Psoas muscle (tissue), 8 donors: ENCODE measurements at places on chromosomes 2 and 18. TPM values are rescaled to one million over a fixed set of nuclear protein-coding genes. Genes with fewer than 3 reads are reported as not detected.

GALNT3 gene
- 0.19 TPM for polyA plus RNA-seq

RESP18 gene
- polyA plus RNA-seq = not detected

PARD6G gene
- 0.22 TPM for polyA plus RNA-seq

- no peak for DNase-seq
Observed at GRCh38 chr2:240722796-240723735, 31.4 kb downstream of the AQP12A start.

DNA sequence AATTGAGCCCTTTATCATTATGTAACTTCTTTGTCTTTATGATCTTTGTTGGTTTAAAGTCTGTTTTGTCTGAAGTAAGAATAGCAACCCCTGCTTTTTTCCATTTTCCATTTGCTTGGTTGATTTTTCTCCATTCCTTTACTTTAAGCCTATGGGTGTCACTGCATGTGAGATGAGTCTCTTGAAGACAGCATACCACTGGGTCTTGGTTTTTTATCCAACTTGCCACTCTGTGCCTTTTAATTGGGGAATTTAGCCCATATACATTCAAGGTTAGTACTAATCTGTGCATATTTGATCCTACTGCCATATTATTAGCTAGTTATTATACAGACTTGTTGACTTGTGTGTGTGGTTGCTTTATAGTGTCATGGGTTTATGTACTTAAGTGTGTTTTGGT, 89.6 kb downstream of the NBEAL1 start:
- DNase-seq = no peak

DNA sequence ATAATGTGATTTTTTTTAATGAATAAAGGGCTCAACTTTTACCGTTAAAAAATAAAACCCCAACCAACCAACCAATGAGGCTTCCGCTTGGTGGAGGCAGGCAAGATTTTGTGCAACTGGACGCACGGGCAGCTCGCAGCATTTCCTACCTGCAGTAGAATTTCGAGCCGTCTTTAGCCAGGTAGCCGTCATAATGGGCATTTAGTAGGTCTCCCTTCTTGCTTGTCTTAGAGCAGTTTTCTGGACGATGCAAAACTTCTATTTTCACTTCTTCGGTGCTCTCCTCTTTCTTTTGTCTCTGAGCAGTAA, 316 bp downstream of the FKBP7 start:
- DNase-seq = no peak

- DNase-seq = no peak
Observed at GRCh38 chr18:38940475-38940862, 1374.9 kb upstream of the CELF4 start.
